ENCODE measurements at places on chromosomes 2 and 18.

- DNase-seq: no peak
Measured at GRCh38 chr2:229857634-229858033, 64.2 kb downstream of the TRIP12 start.

GRCh38 chr18:7727361-7728076 is 160.4 kb downstream of the PTPRM start:
- DNase-seq: no peak

DNA sequence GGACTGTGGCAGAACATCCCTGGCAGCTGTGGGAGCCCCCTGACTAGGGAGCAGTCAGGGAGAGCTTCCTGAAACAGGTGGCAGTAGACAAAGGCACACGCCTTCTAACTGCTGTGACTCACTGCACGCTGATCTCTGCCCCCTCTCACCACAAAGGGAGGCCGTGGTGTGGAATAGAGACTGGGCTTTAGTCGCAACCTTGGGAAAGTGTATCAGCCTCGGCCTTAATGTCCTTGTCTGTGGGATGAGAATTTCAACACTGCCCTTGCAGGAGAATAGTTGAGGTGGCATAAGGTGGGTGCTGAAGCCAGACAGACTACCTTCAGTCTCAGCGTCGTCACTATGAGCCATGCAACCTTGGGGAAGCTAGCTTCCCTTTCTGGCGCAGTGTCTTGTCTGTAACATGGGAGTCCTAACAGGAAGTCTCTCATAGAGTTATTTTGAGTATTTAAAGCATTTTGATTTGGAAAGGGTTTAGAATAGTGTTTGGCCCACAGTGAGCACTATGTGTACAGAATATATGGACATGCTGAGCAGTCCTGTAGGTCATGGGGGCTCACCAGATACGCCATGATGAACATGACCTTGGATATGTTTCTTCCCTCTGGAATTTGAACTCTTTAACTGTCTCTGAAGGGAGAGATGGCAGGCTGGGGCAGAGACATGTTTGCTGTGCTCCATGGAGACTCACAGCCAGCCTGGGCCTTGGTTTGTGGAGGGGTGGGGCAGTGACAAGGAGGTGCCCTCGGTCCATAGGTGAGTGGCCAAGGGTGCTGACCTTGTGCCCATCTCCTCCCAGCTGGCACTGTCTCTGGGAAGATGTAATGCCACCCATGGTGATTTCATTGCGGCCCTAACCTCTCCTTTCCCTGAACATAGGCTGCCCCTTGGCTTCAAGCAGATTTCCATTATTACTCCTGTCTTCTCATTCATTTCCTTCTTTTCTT is 29.5 kb upstream of the SMAD7 start:
- no peak for DNase-seq

DNA sequence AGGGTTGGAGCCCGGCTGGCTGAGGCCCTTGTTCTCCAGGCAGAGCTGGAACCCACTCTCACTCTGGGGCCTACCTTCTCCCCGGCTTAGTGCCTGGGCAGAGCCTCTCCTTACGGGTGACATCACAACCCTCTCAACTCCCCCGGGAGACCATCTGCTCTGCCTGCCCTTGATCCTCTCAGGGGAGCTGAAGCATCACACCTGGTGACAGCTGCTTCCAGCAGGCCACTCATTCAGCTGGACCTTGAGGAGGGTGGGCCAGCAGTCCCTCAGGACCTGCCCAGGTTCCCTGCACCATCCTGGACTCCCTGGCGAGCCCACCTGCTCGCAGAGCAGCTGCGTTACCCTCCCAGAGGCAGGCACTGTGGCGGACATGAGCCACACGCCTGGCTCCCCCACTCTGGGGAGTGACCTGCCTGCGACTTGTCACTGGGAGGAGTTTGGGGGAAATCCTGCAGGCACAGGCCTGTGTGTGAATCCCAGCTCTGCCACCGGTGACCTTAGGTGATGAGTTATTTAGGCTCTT is 13.1 kb downstream of the HS6ST1 start:
- no peak for DNase-seq

- DNase-seq: no peak
Measured at GRCh38 chr2:120533625-120534024, 187.7 kb downstream of the INHBB start.

DNA sequence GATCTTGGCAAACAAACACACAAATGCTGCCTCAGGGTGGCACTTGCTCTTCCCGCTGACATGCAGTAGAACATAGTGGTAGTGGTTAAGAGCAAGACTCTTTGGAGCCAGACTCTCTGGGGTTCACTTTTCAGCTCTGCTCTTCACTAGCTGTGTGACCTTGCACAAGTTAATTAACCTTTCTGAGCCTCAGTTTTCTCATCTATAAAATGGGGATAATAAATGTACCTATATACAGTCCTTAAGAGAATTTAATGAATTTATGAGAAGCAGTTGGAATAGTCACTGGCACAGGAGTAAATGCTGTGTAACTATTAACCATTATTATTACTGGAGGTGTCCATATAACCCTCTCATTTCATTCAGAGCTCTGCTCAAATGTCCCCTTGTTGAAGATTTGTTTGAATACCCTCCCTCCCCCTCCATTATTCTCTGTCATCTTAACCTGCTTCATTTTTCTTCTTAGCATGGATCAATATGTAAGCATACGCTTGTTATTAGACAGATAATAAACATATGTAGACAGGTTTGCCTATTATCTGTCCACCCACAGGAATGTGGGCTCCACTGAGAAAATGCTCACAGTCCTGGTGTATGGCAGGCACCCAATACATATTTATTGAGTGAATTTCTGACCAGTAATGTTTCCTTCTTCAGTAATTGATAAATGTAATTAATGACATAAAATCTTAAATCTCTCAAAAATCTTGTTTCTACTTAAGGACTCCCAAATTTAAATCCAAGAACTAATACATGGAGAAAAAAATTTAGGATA is 64.5 kb downstream of the TSPYL6 start:
- no peak for DNase-seq

DNA sequence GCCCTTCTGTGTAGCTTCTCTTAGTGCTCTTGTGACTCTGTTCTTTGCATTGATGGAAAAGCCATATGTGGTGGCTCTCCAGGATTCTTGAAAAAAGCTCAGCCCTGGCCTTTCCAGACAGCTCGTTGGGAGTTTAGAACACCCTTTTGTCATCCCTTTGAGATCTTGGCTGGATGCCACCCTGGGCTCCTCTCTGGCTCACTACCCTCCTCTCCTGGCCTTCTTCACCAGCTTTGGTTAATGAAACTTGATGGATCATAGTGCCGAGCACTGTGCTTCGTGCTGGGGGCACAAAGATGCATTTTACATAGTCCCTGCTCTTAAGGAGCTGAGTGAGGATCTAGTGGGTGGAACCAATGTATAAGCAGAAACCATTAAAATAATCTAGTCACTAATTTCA is 15.6 kb upstream of the FHOD3 start:
- no peak for DNase-seq

GRCh38 chr2:84217456-84217855 is 241.6 kb downstream of the SUCLG1 start:
- DNase-seq: no peak

- DNase-seq: no peak
Measured at GRCh38 chr2:68948710-68949109, 4.0 kb downstream of the GKN2 start.

GRCh38 chr2:70977605-70978205 is 725 bp upstream of the ANKRD53 start:
- DNase-seq: peak; percentile 18

DNA sequence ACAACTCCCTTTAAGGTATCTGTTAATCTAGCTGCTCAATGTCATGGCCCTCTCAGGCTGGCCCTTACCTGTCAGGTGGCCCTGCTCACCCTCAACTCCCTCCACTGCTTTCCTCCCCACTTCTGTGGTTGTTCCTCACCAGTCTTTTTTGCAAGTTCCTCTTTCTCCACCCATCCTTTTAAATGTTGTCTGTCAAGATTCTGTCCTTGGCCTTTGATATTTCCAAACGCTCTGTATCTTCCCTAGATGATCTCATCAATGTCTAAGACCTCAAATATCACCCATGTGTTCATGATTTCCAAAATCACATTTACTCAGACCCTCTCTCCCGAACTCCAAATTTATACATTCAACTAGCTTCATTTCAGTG is 3.5 kb downstream of the PTPN2 start:
- no peak for DNase-seq
